Activated naive CD8-positive, alpha-beta T cell treated with anti-CD3 and anti-CD28 coated beads, Interleukin-2, amount 50 U/mL, for 24 hours (primary cell): ENCODE measurements at places on chromosomes 7 and 10.

DNA sequence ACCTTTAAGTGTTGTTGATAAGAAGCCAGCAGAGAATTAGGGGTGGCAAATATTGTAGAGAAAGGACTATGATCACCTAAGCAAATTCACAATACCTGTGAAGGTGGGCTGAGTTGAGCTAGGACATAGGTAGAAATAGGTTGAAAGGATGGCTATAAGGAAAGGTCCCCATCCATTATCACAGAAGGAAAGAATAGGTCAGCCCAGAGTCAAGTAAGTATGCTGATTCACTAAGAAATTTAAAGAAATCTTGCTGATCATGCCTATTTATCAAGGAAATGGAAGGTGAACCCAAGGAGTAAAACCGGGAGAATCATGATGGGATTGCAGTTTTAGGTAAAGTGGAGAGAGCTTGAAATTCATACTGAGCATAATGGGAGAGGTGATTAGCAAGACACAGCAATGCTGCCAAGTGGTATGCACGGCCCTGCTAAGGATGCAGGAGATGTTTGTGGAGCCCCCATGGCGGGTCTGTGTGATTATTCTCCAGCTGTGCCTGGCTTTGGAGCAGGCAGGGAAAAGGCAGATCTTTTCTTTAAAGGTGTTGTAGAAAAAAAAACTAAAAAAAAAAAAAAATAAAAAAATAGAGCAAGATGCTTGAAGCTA lies 399.4 kb downstream of the PLXDC2 start:
- no peak overlapping the region for H3K27ac ChIP-seq
- H3K4me1 ChIP-seq, result no peaks in the 10 kb centered on the region
- DNase-seq, result no peak
- no peak overlapping the region for H3K4me3 ChIP-seq
- no peaks in the 10 kb centered on the region for H3K36me3 ChIP-seq
- H3K27me3 ChIP-seq, result no peaks in the 10 kb centered on the region

- no peak for DNase-seq
- H3K4me3 ChIP-seq, result no peak overlapping the region
- H3K27ac ChIP-seq, result no peak overlapping the region
- no peaks in the 10 kb centered on the region for H3K36me3 ChIP-seq
- no peaks in the 10 kb centered on the region for H3K27me3 ChIP-seq
These were observed 1144.6 kb downstream of the SORCS3 start for GRCh38 chr10:105785721-105786120.

GRCh38 chr10:58856508-58857240 lies 319.8 kb upstream of the PHYHIPL start:
- peaks cover 2% of the 10 kb centered on the region for H3K27me3 ChIP-seq
- H3K4me3 ChIP-seq, result no peak overlapping the region
- no peak for DNase-seq
- H3K4me1 ChIP-seq, result no peaks in the 10 kb centered on the region
- H3K36me3 ChIP-seq, result no peaks in the 10 kb centered on the region
- H3K27ac ChIP-seq, result no peak overlapping the region

- H3K4me1 ChIP-seq, result no peaks in the 10 kb centered on the region
- peaks cover 30% of the 10 kb centered on the region for H3K27me3 ChIP-seq
- DNase-seq, result no peak
- H3K4me3 ChIP-seq, result no peak overlapping the region
These were observed 101.9 kb upstream of the FAM204A start for GRCh38 chr10:118444069-118444468.

DNA sequence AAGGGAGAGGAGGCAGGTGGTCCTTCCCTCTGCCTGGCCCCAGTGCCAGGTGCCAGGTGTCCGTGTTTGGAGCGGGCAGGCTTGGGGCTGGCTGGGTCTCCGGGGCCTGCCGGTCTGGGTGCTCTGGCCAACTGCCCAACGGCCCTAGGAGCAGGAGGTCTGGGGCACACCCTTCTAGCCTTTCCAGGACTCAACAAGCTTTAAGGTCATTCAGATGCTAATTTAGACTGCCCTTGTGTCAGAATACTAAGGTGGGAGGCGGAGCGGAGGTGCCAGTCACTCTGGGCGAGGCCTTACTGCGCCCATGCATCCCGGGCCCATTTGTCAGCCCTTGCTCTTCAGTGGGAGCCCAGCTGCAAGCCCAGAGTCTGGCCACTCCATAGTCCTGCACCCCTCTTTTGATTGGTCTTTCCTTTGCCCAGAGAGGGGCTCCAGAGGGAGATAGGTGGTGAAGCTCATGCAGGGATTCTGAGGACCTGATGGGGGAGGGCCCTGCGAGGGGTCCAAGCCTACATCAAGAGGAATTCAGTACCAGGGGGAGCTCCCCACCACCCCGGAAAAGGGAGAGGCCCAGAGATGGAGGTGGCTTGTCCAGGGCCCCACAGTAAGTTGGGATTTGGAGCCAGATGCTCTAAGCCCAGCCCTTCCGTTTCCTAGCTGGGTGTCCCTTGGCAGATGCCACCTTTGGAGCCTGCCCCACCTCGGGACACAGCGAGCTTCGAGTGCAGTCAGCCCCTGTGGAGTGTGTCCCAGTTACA lies 1.3 kb downstream of the PGAM2 start:
- peaks cover 24% of the 10 kb centered on the region for H3K4me1 ChIP-seq
- H3K4me3 ChIP-seq, result no peak overlapping the region
- H3K36me3 ChIP-seq, result peaks cover 11% of the 10 kb centered on the region
- DNase-seq, result no peak
- H3K27me3 ChIP-seq, result no peaks in the 10 kb centered on the region

DNA sequence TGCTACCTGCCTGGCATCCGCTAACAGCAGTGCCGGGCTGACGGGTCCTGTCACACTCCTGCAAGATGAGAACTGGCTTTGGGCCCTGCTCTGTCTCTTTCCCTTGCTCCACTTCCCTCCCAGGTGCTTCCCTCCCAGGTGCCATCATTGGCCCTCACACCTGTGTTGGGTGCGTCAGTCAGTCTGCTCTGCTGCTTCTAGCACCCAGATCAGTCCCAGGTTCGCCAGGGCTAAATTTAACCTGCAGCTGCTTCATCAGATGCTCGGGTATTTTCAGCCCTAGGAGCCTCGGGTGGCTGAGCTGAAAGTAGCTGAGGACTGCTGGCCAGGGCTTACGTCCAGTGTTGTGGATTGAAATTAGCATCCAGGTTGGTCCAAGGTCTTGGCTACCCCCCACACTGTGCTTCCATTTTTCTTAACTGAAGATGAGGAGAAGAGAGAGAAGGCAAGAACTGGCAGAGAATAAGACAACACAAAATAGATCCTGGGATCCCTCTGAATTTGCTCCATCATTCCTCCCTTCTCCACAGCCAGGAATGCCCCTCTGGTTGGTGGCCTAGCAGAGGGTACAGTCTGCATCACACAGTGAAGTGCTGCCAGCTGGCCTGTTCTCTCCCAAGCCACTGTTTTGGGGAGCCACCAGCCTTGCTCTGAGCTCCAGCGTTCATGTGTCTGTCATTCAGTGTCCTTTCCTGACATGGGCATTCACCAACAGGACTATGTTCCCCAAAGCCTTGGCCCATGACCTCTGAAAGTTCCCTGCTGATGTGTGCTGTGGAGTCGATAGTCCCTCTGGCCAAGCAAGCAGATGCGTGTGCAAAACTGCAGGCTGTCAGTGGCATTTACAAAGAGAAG lies 65.9 kb upstream of the SYPL1 start:
- H3K4me3 ChIP-seq, result no peak overlapping the region
- H3K4me1 ChIP-seq, result no peaks in the 10 kb centered on the region
- H3K27ac ChIP-seq, result no peak overlapping the region
- DNase-seq, result no peak
- no peaks in the 10 kb centered on the region for H3K36me3 ChIP-seq

DNA sequence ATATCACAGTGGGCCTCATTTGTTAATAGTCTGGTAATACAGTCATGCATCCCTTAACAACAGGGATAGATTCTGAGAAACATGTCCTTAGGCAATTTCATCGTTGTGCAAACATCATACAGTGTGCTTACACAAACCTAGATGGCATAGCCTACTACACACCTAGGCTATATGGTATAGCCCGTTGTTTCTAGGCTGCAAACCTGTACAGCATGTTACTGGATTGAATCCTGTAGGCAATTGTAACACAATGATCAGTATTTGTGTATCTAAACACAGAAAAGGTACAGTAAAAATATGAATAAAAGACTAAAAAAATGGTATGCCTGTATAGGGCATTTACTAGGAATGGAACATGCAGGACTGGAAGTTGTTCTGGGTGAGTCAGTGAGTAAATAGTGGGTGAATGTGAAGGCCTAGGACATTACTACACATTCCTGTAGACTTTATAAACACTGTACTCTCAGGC lies 12.0 kb upstream of the RHOBTB1 start:
- H3K36me3 ChIP-seq, result no peaks in the 10 kb centered on the region
- no peak for DNase-seq
- H3K27ac ChIP-seq, result no peak overlapping the region

DNA sequence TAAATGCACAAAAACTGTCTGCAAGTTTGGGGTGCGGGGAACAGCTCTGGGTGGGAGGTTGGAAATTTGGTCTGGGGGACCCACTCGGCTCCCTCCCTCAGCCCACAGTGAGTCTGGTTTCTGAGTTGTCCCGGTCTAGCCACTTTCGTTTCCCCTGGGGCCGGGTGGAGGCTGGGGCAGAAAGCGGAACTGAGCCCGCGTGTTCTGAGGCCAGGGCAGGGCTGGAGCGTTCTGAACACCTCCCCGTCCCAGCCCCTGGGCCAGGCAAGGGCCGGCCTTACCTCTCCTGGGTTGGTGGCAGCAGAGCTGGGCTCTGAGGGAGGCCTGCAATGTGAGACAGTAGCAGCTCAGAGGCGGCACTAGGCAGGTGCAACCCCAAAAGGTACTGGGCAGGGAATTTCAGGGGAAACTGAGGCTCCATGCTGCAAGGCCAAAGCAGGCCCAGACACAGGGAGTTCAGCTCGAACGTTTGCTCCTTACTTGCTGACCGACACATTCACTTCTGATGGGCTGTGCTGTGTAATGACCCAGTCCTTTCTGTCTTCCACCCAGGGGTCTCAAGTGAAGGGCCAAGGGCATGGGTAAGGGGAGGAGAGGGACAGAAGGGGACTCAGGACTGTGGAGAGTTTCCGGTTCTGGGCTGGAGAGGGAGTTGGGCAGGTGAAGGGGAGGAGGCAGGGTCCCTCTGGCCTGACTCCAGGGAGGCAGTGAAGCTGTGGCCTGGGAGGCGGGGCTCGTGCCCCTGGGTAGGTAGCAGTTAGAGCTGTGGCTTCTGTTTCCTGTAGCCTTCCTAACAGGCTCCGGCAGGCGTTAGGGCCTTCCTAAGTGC lies 3.0 kb downstream of the IRF5 start:
- H3K4me3 ChIP-seq, result peak overlapping the region; percentile 64
- peak overlapping the region; percentile 7 for H3K27ac ChIP-seq
- H3K27me3 ChIP-seq, result peaks cover 18% of the 10 kb centered on the region
- H3K36me3 ChIP-seq, result no peaks in the 10 kb centered on the region

GRCh38 chr7:44761207-44762161 lies 12.8 kb downstream of the ZMIZ2 start:
- H3K27ac ChIP-seq, result no peak overlapping the region
- peaks cover 23% of the 10 kb centered on the region for H3K36me3 ChIP-seq
- no peaks in the 10 kb centered on the region for H3K4me1 ChIP-seq
- no peak for DNase-seq

- H3K27me3 ChIP-seq, result no peaks in the 10 kb centered on the region
- no peak for DNase-seq
- H3K36me3 ChIP-seq, result no peaks in the 10 kb centered on the region
- H3K4me1 ChIP-seq, result peaks cover 60% of the 10 kb centered on the region
- H3K4me3 ChIP-seq, result peak overlapping the region; percentile 76
- H3K27ac ChIP-seq, result peak overlapping the region; percentile 99
These were observed 6.2 kb downstream of the C10orf105 start for GRCh38 chr10:71713135-71714030.

GRCh38 chr10:30897048-30897447 lies 134.6 kb downstream of the ZNF438 start:
- no peak overlapping the region for H3K4me3 ChIP-seq
- H3K4me1 ChIP-seq, result peaks cover 5% of the 10 kb centered on the region
- H3K36me3 ChIP-seq, result peaks cover 20% of the 10 kb centered on the region
- H3K27ac ChIP-seq, result no peak overlapping the region
- no peaks in the 10 kb centered on the region for H3K27me3 ChIP-seq

- peak overlapping the region; percentile 96 for H3K4me3 ChIP-seq
- H3K27ac ChIP-seq, result peak overlapping the region; percentile 92
- peaks cover 4% of the 10 kb centered on the region for H3K27me3 ChIP-seq
These were observed 351 bp downstream of the CAMK1D start for GRCh38 chr10:12349629-12350166.

- DNase-seq, result no peak
- H3K36me3 ChIP-seq, result peaks cover 16% of the 10 kb centered on the region
- no peak overlapping the region for H3K4me3 ChIP-seq
- H3K27me3 ChIP-seq, result no peaks in the 10 kb centered on the region
- H3K4me1 ChIP-seq, result no peaks in the 10 kb centered on the region
These were observed 56.3 kb downstream of the MTERF1 start for GRCh38 chr7:91824201-91824600.
